Ureter (tissue), 1 donor: ENCODE measurements at places on chromosomes 4 and X. TPM values are rescaled to one million over a fixed set of nuclear protein-coding genes. Genes with fewer than 3 reads are reported as not detected.

GRCh38 chrX:12686331-12686730, 104.9 kb upstream of the PRPS2 start:
- no peak for DNase-seq

The CNGA1 gene
- total RNA-seq: 36.8 TPM

DNA sequence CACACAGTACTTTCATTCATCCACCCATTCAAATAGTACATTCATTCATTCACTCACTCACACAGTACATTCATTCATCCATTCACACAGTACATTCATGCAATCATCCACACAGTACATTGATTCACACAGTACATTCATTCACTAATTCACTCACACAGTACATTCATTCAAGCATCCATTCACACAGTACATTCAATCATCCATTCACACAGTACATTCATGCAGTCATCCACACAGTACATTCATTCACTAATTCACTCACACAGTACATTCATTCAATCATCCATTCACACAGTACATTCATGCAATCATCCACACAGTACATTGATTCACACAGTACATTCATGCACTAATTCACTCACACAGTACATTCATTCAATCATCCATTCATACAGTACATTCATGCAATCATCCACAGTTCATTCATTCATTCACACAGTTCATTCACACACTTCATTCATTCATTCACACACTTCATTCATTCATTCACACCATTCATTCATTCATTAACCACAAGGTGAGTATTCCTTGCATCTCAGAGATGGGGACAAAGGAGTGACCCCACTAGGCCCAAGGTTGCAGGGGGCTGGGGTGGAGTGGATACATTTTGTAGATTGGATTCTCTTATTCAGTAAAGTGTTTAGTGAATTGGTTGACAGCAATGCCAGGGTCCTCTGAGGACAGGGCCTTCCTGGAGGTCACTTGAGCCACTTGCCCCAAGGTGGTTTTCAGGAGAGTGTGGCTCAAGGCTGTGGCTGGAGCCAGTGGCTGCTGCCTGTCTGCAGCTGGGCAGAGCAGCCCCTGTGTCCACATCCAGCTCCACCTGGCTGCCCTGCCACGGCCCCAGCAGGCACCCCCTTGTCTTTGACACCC, 4.3 kb upstream of the SPON2 start:
- DNase-seq: no peak

GRCh38 chrX:14913241-14913640, 40.0 kb downstream of the MOSPD2 start:
- no peak for DNase-seq

DNA sequence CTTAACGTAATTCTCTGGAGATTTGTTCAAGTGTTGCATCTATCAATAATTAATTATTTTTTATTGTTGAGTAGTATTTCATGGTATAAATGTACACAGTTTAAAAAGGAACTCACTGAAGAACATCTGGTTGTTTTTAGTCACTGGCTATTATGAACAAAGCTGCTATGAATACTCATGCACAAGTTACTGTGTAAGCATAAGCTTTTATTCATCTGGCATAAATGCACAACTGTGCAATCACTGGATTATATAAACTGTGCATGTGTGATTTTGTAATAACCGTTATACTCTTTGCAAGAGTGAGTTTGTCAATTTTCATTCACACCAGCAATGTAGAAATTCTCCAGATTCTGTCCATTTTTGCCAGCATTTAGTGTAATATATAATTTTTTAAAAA, 43.8 kb upstream of the UBQLN2 start:
- no peak for DNase-seq

DNA sequence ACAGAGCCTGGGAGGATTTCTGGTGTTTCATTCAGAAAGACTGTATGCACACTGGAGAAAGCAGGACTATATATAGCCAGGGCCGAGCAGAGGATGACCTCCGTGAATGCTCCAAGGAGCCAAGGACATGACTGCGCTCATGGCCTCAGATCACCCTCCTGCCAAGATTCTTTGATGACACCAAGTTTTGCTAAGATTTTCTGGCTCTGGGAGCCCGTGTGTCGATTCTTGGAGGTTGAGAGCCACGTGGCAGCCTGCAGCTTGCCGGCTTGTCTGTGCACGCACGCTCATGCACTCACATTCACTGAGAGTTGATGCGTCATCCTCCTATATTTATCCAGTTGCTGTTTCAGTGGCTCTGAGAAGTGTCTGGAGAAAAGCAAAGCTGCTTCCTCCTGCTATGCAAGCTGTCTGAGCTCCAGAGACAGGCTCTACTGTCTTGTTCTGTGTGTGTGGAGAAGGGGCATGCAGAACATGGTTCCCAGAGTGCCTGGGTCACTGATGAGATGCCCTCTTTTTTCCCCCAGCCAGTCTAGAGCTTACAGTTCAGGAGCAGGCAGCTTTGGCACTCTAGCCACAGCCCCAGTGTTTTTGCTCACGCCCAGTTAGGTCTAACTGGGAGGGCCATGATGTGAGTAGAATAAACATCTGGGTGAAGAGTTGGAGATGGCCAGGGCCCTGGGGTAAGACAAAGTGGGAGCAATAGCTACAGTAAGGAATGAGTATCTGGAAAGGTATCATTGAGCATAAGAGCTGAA, 64.9 kb upstream of the SCOC start:
- peak; percentile 78 for DNase-seq

DNA sequence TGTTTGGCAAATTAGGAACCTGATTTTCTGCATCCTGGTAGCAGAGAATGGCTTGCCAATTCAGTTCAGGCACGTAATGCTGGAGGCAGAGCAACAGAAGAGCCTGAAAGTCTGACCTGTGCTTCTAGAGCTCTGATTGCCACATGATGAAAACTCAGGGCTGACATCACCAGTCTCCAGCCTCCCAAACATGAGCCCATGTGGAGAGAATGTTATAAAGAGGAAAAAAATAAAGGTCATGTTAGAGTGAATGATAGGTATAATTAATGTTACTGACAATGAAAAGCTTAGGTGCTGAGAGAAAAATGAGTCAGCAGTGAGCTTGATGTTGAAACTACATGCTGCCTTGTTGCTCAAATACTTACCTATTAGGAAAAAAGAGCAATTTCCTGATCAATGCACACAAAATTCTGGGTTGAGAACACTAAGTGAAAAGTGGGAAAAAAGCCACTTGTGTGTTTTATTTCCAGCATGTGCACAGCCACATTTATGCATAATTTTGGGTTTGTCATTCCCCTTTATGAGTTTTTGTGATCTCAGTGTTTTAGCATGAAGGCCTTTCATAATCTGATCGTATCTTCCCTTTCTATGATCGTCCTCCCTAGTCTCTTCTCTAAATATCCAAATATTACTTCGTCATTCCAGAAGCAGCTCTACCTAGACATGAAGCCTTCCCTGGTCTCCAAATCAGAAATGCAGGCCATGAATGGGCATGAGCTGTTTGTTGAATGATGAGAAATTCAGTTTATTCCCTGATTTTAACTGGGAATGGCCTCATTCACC, 113.3 kb upstream of the CPEB2 start:
- no peak for DNase-seq

GRCh38 chr4:3745886-3746656, 20.1 kb upstream of the ADRA2C start:
- DNase-seq: no peak

DNA sequence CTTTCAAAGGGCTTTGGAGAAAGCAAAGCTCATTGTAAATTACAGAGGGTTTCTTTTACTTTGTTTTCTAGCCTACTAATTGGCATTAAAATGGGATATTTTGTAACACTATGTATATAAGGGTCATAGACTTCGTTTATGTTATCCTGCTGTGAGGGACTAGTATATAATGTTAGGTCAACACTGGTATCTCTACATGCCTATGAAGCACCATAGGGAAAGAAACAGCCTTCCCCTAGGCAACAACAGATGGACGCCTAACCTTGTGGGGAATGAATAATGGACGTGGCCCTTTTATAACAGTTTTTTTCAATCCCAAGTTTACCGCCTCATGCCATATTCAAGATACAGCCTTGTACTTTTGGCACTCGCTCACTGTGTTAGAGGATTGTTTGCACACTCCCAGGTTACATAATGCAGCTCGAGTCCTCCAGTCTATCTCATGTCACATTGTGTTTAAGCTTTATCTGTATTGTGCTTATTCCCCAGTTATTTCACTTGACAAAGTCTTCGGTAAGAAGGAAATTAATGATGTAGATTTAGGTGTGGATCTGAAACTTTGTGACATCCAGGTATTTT, 711.0 kb downstream of the RPA4 start:
- no peak for DNase-seq

DNA sequence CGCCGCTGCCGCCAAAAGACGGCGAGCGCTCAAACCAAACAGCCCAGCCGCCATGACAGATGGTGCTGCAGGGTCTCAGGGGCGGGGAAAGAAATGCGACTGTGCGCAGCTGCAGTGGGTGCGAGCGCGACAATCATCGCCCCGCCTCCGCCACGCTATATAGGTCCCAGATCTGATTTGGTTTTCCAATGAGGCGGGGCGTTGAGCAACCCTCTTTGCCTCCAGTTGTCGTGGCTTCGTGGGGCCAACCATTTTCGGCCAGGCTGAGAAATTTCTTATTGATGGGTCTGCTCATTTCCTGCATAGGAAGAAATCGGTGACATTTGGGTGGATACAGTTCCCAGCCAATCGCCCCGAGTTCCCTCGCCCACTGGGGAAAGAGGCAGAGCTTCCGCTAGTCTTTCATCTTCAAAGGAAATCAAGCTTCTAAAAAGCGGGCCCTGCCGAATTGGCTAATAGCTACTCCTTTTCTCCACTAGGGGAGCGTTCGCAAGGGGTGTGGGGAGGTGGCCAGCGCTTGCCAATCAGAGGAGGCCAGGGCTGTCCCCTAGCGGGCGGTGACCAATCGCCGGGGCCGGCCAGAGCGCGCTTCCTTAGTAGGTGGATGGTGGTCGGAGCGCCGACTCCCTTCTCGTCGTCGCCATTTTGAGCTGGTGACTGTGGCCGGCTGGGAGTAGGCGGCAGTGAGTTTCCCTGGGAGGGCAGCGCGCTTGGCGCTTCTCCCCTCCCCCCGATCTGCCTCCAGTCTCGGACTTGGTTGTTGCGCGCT, at the start of the genes NDUFB11 and RBM10:
Gene NDUFB11 (minus strand): TSS at position 77 of the 769 bp plus-strand sequence. CDS start 23 bp downstream, at position 54.
Gene RBM10 (plus strand): TSS at position 596 of the 769 bp plus-strand sequence. CDS start 2,261 bp downstream, outside the sequence.
- peak; percentile 95 for DNase-seq

DNA sequence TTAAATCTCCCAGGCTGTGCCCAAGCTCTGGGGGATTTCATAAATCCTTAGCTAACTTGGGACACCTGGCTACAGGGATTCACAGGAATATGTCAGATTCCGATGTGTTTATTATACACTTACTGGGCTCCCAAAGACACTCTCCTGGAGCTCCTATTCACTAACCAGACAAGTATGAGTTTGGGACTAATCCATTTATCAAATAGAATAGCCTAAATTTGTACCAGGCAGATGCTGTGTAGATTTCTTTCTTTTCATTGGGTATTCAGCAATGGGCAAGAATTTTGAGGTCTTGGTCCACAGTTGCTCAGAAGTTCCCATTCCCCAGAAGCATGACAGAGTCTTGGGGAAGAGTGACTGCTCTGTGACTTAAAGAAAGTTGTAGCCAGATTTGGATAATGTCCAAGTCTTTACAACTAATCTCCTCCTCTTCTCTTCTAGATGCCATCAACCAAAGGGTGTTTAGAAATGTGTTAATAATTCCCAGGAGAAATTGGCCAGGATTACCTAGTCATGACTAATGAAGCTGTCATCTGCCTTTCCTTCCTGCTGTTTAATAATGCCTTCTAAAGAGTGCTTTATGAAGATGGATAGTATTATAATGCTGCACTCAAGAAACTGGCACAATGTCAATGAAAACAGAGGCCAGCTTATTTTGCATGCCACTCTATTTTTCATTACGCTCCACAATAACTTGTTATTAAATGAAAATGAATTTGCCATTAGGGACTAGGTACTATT, 120.9 kb downstream of the CHIC2 start:
- no peak for DNase-seq

DNA sequence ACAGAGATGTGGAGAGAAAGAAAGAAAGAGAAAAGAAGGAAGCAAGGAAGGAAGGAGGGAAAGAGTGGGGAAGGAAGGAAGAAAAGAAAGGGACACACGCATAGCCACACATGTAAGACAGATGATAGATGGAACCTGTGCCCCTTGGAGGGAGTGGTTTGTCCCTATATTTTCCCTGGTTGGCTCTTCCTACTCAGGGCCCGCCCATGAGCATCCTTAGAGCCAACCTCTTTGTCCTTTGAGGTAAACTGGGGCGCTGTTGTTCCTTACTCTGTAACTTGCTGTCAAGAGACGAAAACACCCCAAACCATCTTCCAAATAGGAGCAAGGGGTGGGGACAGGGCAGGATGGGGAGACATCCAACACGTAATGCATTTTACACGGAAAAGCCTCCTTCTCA, 220.9 kb downstream of the MAML3 start:
- DNase-seq: no peak

DNA sequence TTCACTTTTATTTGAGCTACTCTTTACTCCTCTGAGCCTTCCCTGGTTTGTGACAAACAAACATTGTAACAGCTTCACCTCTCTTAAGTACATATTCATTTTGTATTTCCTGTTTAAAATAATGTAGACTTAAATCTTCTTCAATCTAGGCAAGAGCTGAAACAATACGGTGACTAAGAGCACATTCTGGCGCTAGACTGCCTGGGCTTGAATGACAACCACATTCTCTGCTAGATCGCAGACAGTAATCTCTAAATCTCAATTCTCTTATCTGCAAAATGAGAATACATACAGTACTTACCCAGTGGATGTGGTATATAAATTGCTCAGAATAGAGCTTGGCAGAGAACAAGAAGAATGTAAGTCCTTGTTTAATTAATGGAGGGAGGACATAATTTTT, 144.8 kb downstream of the ARAP2 start:
- no peak for DNase-seq

The TMEM156 gene
- 0.99 TPM for total RNA-seq

DNA sequence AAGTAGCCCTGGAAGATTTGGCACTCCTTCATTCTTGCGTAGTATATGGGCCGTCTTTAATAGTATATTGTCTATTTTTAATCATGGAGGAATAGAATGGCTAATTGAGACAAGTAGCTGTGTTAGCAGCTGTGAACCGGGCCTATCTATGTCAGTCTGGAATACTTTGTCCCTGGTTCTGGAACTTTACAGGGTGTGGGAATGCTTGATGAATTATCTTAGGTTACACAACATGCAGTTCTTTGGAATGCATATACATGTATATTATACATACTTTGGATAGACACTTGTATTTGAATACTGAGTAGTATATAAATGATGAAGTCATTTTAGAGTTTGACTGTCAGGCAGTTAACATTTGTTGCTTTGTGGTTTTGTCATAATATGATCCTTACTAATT, 37.4 kb downstream of the PDLIM5 start:
- DNase-seq: no peak

The TGIF2LX gene
- total RNA-seq: not detected

DNA sequence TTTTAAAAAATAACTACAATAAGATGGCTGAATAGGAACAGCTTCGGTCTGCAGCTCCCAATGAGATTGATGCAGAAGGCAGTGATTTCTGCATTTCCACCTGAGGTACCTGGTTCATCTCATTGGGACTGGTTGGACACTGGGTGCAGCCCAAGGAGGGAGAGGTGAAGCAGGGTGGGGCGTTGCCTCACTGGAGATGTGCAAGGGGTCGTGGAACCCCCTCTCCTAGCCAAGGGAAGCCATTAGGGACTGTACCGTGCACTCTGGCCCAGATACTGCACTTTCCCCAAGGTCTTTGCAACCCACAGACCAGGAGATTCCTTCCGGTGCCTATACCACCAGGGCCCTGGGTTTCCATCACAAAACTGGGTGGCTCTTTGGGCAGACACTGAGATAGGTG, 640.1 kb downstream of the IQCM start:
- DNase-seq: no peak

- no peak for DNase-seq
These were observed 50.1 kb downstream of the FBXW7 start for GRCh38 chr4:152485726-152486276.

- DNase-seq: no peak
These were observed 1313.7 kb upstream of the PABPC4L start for GRCh38 chr4:135515295-135515694.

GRCh38 chr4:35982318-35982717, 262.0 kb downstream of the ARAP2 start:
- DNase-seq: no peak
